Activated T-cell treated with anti-CD3 and anti-CD28 coated beads for 48 hours (primary cell): ENCODE measurements at places on chromosomes 12 and 14.
A peak's percentile ranks its signal among the peaks of the same experiment; 100 is the strongest.

GRCh38 chr12:81039231-81039630, 38.6 kb upstream of the ACSS3 start:
- DNase-seq = no peak

- DNase-seq = no peak
These were observed 10.4 kb downstream of the PTGES3 start for GRCh38 chr12:56677680-56678079.

DNA sequence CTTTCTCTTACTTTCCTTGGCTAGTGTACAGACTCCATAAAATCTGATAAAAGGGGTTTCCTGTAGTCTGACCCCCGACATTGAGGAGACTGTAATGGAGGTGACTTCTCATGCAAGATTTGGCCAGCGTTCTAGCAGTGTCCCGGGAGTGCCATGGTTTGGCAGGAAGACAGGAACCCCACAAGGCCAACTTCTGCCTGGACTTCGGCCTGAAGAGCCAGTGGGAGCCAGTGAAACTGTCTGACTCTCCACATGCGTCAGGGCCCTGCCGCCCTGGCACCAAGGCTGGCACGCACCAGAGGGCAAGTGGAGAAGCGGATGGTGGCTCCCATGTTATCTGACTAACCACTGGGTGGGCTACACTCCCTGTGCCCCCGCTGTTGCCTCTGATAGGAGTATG, 70.5 kb downstream of the TMEM260 start:
- DNase-seq = no peak

GRCh38 chr12:108576660-108577234, 14.4 kb downstream of the ISCU start:
- no peak for DNase-seq

DNA sequence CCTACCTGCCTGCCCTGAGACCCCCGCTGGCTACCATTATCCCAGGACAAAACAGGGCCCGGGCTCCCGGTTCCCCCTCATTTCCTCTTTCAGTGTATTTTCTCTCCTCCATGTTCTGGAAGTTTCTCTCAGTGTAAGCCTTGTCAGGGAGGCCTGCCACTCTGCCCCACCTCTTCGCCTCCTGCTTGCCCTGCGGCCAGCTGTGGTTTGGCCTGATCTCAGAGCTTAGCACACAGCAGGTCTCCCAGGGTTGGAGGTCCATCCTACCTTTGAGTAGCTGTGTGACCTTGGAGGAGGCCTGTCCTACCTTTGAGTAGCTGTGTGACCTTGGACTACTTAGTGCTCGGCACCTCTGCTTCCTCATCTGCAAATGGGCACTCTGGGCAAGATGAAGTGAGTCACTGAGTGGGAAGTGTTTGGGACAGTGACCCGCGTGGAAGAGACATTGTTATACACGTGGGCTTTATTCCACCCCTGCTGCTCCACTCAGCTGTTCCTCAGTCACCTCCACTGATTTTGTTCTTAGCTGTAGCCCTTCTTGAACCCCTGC, 212.7 kb downstream of the ZFP36L1 start:
- no peak for DNase-seq

GRCh38 chr14:47220096-47220495, 455.3 kb downstream of the MDGA2 start:
- DNase-seq = no peak

DNA sequence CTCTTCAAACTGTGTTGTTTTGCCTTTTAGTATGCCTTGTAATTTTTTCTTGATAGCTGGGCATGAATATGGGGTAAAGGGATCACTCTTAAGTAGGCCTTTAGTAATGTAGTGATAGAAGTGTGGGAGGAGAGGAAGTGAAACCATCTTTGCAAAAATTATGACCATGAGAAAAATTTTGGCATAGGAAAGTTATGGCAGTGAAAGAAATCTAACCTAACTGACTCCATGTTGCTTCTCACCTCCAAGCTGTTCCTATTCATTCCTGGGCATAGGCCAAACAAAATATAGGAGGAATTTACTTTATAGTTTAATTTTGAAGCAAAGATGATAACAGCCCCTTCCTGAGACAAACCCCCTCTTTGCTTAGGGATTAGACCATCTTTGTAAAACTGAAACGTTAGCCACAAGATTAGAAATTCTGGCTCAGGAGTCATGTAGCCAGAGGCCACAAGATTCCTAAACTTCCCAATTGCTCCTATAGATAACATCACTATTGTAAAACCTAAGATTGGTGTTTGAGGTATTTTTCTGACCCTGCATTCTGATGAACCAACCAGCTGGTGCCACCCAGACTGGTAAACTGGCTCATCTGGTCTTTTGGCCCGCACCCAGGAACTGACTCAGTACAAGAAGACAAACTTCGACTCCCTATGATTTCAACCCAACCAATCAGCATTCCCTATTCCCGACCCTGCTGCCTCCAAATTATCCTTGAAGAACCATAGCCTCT, 45.8 kb downstream of the CRADD start:
- DNase-seq = no peak

- DNase-seq = no peak
These were observed 42.4 kb upstream of the IGF1 start for GRCh38 chr12:102522768-102523167.

DNA sequence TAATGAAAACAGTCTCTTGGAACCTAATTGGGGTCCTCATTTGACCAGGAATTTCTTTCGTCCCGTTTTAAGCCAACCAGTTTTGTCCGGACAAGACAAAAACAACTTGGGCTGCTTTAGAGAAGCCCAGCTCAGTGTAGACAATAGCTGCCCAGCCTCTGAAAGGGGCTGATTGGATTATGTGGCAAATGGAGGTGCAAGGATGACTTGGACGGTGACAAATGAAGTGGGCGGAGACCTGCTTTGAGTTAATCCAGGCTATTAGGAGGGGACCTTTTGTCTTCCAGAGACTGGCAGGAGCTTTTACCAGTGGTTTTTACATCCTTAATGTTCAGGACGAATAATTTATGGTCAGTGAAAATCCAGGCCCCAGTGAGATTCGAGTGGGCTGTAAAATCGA, 4.8 kb downstream of the MEG3 start:
- DNase-seq = no peak

DNA sequence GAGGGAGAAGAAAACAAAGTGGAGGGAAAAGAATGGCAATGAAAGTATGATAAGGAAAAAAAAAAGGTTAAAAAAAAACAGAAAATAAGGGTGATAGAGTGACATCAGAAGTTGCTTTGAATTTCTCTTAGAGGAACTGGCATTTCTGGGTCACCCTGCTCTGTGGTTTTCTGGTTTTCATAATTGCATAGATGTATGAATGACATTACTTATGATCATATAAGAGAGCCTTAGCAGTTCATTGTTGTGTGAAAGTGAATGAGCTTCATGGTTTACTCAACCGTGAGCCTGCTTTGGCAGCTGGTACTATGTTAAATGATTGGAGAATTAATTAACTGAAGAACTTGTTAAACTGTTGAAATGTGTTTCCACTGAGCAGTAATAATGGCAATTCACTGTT, 336.4 kb upstream of the FBXO33 start:
- DNase-seq = no peak

- DNase-seq = no peak
These were observed 42.4 kb upstream of the CLMN start for GRCh38 chr14:95362138-95362494.

DNA sequence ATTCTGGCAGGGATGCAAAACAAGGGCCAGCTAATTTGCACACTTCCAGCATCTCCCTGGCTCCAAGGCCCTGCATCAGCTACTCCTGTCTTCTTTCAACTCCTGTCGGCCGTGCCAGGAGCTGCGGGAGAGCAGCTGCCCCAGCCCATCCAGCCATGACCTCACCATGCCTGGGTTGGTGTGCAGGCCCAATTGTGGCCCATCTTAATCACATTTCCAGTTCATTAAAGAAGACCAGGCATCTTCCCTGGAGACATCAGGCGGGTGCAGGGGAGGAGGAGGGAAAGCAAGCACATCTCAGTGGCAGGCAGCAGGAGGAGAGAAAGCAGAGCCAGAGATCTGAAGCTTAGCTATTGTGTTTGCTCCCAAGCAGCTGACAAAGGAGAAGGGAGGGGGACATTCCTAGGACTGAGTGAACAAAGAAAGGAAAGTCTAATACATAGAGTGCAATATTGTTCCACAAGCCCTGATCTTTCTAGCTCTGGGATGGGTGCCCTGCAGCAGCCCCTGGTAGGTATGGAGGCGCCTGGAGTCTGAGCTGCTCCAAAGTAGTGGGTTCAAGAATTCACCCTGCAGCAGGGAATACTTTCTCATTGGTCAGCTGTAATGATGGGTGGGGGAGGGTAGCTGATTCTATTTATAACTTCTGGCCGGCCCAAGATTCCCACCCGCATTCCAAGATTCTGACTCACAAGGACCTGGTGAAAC, 40.1 kb downstream of the VWF start:
- DNase-seq = no peak

DNA sequence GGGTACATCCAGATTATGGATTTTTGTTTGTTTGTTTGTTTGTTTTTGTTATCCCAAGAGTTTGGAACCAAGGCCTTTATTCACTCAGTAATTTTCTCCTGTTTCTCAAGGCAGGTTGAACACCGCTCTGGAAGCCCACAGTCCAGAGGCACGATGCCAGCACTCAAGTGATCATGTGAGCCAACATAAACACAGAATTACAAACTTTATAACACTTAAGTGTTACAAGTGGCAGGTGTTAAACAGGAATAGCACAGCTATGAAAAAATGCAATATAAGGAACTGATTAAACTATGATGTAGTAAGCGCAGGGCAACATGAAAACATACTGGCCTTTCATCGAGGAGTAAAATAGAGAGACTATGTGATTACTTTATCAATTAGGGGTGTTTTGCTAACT, 1885.8 kb upstream of the SEL1L start:
- no peak for DNase-seq

- no peak for DNase-seq
These were observed 224.3 kb upstream of the ATP2B1 start for GRCh38 chr12:89932954-89933353.

GRCh38 chr12:81161680-81162079, 83.8 kb downstream of the ACSS3 start:
- no peak for DNase-seq

GRCh38 chr12:125773033-125773640, 707.9 kb downstream of the AACS start:
- DNase-seq = peak; percentile 3

DNA sequence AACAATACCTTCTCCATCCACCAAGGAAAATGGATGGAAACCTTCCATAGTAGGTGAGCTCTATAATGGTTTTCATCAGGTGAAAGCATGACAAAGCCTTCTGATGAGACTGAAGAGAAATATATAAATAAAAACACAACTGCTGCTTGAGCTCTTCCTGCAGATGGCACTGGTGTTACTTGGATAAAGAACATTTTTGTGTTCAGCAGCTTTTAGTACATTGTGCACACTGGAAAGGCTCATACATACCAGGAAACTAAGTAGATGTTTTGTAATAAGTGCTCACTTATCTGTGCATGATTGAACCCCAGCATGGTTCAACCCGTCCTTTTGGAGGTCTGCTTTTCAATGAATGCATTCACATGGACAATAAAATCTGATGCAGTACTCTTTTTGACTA, 357.3 kb upstream of the MIS18BP1 start:
- DNase-seq = no peak

DNA sequence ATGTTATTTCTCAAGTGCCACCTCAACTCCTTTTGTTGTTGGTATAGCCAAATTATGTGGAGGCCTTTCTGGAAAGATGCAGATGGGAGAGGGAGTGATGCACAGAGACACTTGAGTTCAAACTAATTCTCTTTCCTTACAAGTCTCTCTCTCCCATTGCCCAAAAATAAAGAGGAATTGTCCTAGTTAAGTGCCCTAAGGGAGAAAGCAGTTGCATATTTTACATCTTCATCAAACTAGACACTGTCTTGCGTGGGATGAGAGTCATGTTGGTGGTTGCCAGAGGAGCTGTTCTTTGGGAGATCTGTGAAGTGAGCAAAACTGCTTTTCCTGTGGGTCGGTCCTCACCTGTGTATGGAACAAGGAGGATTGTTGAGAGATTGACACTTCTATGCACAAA, 72.2 kb downstream of the EP400 start:
- DNase-seq = no peak

- DNase-seq = no peak
These were observed 20.6 kb downstream of the CNIH1 start for GRCh38 chr14:54420478-54421142.

GRCh38 chr12:75862692-75863471, 168.7 kb downstream of the PHLDA1 start:
- DNase-seq = no peak

DNA sequence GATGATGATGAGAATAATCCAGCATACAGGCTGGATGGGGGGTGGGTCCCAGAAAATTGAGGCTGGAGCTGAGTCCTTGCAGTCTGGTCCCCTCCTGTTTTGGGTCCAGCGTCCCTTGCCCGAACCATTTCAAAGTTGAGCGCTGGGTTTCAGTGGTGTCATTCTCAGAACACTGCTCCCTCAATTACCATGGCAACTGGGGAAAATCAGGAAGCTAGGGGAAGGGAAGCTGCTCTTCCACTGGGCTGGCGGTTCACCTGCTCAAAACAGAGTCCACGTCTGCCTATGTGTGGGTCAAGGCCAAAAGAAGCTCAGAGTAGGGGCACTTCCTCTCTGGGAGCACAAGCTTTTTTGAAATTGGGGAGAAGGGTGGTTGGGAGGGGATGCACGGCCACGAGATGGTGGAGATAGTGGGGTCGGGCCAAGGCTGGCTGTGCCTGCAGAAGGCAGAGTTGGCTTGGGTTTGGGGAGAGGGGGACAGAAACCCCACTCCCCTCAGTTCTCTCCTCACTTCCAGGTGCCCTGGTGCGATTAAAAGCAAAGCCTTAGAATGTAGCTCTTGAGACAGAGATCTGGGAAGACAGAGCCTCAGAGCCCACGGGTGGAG, 1.7 kb upstream of the NOS1 start:
- DNase-seq = no peak

GRCh38 chr14:79254069-79254775, 957.1 kb downstream of the DIO2 start:
- DNase-seq = no peak

- DNase-seq = no peak
These were observed 92.6 kb upstream of the MAP1LC3B2 start for GRCh38 chr12:116466536-116466935.

GRCh38 chr14:92888896-92889295, 34.1 kb upstream of the CHGA start:
- DNase-seq = no peak

GRCh38 chr12:119786539-119786938, 90.6 kb downstream of the CIT start:
- no peak for DNase-seq

- DNase-seq = no peak
These were observed 211.0 kb downstream of the SSPN start for GRCh38 chr12:26406391-26406790.

GRCh38 chr12:89844539-89844938, 135.9 kb upstream of the ATP2B1 start:
- no peak for DNase-seq
